ENCODE measurements at places on chromosomes 6 and 20.

DNA sequence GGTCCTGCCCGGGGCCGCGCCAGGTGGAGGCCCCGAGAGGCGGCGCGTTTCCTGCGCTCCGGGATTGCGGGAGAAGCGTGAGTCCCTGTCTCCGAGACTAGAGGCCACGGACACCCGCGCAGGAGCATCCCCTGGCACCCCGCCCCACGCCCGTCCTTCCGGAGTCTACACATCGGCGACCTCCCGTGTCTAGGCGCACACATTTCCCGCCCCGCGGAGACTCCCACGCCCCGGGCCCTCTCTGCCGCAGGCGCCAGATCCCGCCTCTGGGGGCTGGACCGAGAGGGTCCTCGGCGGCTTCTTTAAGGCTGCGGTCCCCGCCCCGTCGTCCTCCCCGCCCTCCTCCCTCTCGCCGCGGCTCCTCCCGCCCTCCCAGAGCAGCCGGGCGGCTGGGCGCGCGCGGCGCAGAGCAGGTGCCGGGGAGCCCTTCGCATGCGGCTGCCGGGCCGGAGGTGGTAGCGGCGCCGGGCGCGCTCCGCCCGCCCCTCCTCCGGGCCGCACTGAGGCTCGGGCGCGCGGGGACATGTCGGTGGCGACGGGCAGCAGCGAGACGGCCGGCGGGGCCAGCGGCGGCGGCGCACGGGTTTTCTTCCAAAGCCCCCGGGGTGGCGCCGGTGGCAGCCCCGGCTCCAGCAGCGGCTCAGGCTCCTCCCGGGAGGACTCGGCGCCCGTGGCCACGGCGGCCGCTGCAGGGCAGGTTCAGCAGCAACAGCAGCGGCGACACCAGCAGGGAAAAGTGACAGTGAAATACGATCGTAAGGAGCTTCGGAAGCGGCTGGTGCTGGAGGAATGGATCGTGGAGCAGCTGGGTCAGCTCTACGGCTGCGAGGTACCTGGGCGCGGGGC is at the start of gene PPP1R14C:
Gene PPP1R14C (plus strand): TSS at position 375 of the 846 bp plus-strand sequence. CDS start 149 bp downstream, at position 524.
- DNase-seq, result peak; percentile 42

DNA sequence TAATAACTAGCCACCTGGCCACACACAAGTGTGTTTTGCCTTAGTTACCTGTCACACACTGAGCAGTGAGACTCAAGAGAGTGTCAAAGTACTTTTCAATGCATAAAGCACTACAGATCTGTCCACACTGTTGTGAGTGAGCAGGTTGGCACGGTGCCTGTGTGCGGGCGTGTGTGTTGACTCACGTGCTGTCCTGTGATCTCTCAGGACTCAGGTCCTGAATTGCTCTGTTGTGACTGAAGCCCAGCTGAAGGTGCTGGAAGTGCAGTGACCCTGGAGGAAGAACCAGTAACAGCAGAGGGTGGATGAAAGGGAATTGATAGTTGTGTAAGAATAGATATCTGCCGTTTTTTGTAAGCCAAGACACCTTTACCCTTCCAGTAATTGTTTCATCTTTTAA is 18.3 kb downstream of the SLC16A10 start:
- no peak for DNase-seq

DNA sequence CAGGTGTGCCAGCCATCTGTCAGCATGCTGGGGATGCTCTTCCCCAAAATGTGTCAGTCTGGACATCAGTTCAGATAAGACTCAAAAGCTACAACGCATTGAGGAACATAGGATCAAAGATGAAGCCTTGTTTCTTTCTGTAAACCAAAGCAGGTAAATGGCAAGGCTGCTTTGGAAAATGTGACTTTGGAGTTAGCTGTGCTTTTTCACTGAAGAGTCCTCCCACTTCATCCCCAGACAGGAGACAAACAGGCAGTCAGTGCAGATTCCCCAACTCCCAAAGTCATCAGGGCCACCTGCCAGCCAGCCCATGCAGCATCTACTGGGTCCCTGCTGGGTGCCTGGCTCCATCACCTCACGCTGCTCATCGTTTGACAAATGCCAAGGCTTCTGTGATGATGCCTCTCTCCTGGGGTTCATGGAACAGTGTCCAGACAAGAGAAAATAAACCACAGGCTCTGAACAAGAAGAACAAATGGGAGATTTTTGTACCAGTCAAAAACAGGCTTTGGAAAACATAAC is 205.0 kb upstream of the BTBD3 start:
- DNase-seq, result no peak

- DNase-seq, result no peak
Observed at GRCh38 chr20:59958123-59958522, at the start of gene CDH26. Gene CDH26, plus strand, starts transcription at chr20:59958423. Its CDS starts 304 bp downstream, at chr20:59958727.

DNA sequence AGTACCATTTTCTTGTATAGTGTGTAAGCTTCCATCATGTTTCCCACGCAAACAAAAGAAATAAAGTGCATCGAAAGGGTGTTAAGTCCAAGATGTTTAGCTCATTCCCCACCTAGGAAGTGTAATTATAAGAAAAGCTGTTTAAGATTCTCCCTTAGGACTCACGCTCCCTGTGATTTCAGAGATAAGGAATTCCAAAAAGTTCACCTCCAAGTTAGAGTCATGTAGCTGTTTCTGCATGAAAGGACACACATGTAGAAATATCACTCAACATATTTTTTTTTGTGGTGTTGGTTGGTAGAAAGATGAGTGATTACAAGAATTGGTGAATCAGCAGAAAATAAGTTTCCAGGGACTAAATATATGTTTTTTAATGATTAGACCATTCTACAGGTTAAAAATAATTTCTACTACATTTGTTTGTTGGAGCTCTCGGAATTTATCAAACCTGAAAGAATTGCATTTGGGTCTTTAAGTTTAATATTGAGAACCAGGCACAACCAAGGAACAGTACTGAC is 10.4 kb downstream of the OPN5 start:
- no peak for DNase-seq

GRCh38 chr6:20810727-20811108 is 276.5 kb downstream of the CDKAL1 start:
- no peak for DNase-seq

GRCh38 chr6:154605178-154605881 is 94.8 kb upstream of the CNKSR3 start:
- DNase-seq, result no peak

- no peak for DNase-seq
Observed at GRCh38 chr6:15796130-15796771, 133.4 kb upstream of the DTNBP1 start.

DNA sequence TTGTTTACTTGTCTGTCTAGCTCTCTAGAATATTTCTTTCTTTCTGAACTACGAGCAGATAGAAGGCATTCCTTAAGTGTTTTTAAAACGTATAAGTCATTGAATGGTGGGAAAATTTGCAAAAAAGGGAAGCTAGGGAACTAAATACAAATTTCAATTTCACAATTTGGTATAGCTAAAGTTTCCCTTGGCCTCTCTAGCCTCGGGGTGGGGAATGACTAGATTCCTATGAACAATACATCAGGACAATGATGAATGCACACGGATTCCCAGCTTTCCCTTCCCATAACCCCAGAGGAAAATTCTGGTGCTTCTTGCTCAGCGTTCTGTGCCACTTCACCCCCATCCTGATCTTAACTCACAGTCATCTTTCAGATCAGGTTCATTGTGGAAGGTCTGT is 113.3 kb upstream of the ASF1A start:
- DNase-seq, result no peak

DNA sequence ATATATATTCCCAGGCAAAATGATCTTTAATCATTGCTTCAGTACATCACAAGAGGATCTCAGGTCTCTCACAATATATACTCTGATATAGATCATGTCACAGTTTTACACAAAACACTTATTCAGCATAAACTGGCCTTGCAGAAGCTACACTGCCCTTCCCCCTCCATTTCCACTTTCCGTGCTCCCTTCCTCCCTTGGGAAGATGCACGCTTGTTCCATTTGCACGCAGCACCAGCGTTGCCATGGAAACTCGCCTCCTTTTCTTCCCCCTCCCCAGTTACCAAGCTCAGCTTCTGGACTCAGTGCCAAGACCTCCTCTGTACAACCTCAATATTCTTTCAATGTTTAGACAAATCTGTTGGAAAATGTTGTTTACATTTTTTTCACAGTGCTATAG is 154.6 kb downstream of the RFPL4B start:
- DNase-seq, result peak; percentile 65

- no peak for DNase-seq
Observed at GRCh38 chr20:51856432-51856831, 54.1 kb upstream of the SALL4 start.

- DNase-seq, result no peak
Observed at GRCh38 chr20:63472862-63473390, 471 bp upstream of the KCNQ2 start.

GRCh38 chr6:157172231-157172701 is 151.1 kb downstream of the TMEM242 start:
- DNase-seq, result peak; percentile 26

- DNase-seq, result no peak
Observed at GRCh38 chr6:14109411-14109826, 8.2 kb upstream of the CD83 start.

DNA sequence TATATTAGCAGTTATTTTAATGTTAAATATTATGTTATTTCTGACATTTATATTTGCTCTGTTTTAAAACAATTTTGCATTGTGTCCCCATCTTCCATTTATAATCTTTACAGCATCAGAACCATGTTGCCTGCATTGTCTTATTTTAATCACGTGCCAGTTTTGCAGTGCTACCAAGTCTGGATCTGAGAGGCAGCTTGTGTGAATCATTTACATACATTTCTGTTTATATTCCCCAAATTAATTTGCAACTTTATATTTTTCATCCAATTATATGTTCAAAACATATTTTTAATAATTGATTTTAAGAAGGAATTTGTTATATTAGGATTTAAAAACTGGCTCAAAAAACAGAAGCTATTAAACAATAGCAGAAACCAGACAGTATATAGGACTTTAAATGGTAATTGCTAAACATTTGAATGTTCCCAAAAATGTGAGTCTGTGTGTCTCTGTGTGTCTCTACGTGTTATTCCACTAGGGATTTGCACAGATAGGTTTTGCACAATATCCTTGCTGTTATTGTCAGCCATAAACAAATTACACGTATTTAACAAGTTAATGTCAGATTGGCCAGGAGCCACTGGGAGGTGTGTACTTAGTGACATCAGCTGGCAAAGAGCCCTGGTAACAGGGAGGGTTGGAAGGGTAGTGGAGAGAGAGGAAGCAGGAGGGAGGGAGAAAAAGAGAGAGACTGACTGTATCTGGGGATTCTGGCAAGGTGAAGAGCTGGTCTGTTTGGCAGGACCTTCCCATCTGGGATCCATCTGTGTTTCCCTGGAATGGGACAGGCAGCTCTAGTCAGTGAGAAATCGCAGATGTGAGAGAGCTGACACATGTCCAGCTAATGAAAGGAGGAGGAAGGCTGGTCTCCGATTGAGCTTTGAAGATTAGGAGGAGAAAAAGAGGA is 72.1 kb downstream of the CBFA2T2 start:
- DNase-seq, result peak; percentile 23

DNA sequence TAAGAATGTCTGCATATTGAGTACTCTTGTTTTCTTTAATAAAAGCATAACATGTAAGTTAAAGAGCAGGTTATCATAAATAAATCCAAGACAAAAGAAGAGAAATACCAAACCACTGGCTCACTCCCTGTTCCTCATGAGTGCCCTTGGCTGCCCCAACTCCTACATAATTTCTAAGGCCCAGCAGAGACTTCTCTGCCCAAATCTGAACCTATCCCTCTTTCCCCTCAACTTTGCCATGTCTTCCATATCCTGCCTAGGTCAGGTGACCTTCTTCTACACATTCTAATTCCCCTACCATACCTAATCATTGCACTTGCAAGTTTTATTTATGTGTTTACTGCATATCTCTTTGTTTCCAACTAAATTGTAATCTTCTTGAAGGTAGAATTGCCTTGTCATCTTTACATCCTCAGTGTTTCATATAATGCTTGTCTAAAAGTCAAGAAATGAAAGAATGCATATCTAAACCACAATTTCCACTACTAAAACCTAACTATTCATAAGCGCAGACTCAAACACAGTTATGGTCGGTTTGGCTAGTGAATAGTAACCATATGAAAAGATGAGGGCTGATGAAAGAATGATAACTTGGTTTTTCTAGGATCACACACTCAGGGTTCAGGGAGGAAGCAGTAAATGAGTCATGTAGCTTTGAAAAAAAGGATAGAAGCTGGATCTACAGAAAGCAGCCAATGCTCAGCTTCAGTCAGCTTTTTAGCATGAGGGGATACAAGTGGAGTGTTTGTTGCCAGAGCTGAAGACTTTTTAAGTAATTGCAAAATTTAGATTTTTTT is 53.3 kb upstream of the EYA4 start:
- no peak for DNase-seq

Data from putamen (tissue), 1 donor.